ENCODE measurements at places on chromosomes 12 and 14.

GRCh38 chr12:27561535-27562350 is 37.7 kb downstream of the PPFIBP1 start:
- DNase-seq = no peak

GRCh38 chr12:121314431-121314830 is 17.9 kb upstream of the CAMKK2 start:
- DNase-seq = no peak

GRCh38 chr12:122830517-122831214 is 4.6 kb upstream of the HIP1R start:
- DNase-seq = no peak

GRCh38 chr12:116540622-116541152 is 18.5 kb upstream of the MAP1LC3B2 start:
- no peak for DNase-seq

DNA sequence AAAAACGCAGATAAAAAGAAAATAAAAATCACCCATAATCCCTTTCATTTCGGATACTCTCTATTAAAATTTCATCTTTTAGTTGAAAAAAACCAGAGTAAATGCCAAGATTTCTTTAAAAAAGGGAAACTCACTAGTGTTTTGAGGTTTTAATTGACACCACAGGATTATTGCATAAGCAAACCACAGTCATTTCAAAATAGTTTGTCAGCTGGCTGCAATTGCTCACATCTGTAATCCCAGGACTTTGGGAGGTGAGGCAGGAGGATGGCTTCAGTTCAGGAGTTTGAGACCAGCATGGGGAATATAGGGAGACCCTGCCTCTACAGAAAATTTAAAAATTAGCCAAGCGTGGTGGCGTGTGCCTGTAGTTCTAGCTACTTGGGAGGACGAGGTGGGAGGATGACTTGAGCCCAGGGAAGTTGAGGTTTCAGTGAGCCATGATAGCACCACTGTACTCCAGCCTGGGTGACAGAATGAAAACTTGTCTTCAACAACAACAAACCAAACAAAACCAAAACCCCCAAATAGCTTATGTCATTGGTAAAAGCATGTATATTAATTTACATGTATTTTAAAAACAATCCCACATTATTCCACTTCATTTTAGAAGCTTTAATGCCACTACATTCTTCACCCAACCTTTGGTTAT is 48.8 kb downstream of the SYNE2 start:
- DNase-seq = no peak

DNA sequence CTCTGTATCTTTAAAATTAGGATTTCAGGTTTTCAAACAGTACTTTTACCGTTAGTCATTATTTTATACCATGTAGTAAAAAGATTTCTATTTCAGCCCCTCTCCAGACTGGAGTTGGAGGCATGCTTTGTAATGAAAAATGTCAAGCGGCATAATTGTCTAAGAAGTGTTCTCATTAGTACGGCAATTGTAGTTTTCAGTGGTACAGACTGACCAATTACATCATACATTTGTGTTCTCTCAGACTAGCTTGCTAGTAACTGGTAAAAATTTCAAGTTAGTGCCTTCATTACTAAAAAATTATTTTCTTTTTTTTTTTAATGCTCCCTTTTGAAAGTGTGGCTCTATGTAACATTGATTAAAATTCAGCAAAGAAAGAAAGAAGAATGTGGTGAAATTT is 4.5 kb downstream of the USP30 start:
- DNase-seq = no peak

- no peak for DNase-seq
These were observed 1.2 kb upstream of the COX14 start for GRCh38 chr12:50110762-50111351.

DNA sequence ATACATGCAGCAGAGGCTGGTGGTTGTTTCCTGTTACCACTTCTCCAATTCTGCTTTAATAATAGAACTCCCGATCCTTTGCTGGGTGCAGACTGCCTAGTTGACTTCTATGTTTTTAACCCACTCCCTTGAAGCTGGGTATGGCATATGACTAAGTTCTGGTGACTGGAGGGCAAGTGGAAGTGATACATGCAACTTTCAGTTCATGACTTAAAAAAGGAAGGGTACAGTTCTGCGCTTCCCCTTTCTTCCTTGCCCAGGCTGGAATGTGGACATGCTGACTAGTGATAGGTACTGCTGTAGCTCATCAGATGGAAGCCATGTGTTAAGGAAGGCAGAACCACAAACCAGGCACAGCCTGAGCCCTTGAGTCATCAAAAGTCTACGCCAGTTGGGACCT is 2.4 kb upstream of the A2M start:
- DNase-seq = no peak

- no peak for DNase-seq
These were observed 170.6 kb downstream of the TMTC2 start for GRCh38 chr12:82857276-82857675.

DNA sequence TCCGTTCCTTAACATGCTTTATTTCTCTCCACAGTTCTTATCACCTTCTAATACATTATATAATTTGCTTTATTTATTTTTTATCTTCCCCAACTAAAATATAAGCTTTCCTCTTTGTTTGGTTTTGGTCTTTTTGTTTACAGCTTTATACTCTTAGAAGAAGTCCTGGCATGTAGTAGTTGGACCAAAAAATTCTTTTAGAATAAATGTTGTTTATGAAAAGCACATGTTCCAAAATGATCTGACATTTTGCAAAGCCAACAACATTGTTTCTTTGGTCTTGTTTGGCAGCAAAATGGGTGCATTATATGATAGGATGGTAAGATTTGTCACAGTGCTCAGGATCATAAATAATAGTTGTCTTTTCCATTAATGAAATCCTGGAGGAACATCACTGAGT is 312.5 kb downstream of the LRIG3 start:
- DNase-seq = no peak

DNA sequence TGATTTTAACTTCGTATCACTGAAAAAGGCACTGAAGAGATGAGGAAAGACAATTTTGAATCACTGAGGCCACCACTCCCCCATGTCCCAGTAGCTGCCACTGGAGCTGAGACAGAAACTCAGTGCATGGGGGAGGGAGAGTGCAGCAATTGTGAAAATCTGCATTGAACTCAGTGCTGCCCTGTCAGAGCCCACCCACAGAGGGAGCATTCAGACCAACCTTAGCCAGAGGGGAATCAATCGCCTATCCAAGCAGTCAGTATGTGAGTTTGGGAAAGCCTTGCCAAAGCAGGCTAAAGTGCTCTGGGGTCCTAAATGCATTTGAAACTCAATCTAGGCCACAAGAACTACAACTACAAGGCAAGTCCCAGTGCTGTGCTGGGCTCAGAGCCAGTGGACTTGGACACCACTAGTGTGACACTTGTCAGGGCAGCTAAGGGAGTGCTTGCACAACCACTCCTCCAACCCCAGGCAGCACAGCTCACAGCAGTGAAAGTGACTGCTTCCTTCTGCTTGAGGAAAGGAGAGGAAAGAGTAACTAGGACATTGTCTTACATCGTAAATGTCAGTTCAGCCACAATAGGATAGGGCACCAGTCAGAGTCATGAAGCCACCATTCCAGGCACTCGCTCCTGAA is 13.3 kb downstream of the RNASE3 start:
- DNase-seq = no peak

GRCh38 chr12:107130830-107131611 is 37.7 kb upstream of the CRY1 start:
- DNase-seq = no peak

DNA sequence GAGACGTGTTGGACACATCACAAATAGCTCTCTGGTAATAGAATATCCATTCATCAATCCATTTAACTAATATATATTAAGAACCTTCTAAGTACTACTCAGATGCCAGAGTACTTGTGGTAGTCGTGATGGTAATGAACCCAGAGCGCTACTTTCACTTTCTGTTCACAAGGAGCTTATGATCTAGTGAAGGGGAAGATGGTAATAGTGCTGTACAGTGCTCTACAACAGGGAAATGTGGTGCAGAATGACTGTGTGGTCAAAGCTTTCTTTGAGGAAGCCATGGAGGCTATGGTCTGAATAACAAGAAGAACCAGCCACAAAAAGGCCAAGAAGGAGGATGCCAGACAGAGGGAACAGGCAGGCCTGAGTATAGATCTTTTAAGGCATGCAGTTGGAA is 212.0 kb downstream of the PTPRO start:
- DNase-seq = no peak

- DNase-seq = no peak
These were observed 85.3 kb downstream of the DPF3 start for GRCh38 chr14:72808564-72808963.

DNA sequence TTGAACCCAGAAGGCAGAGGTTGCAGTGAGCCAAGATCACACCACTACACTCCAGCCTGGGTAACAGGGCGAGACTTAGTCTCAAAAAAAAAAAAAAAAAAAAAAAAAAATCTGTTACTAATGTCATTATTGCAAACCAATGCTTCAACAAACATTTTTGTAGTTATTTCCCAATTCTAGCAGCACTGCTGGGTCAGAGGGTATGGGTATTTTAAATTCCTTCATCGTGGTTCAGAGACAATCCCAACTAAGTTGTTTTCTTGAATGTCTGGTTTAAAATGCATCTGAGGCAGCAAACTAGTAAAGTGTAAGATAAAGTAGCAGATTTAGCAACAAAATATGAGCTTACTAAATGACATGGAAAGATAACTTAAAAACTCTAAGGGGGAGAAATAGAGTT is 65.6 kb downstream of the FERMT2 start:
- no peak for DNase-seq

GRCh38 chr12:41981013-41981412 is 163.7 kb downstream of the GXYLT1 start:
- no peak for DNase-seq

- DNase-seq = no peak
These were observed at the start of gene NFATC4 for GRCh38 chr14:24367514-24368211. TSS of gene NFATC4 (plus strand) at chr14:24368184. CDS start at chr14:24368341, 157 bp downstream.

- DNase-seq = no peak
These were observed 113.3 kb downstream of the FOXN3 start for GRCh38 chr14:89303456-89304435.

- no peak for DNase-seq
These were observed 67.4 kb downstream of the PPP2R5E start for GRCh38 chr14:63475761-63476160.

DNA sequence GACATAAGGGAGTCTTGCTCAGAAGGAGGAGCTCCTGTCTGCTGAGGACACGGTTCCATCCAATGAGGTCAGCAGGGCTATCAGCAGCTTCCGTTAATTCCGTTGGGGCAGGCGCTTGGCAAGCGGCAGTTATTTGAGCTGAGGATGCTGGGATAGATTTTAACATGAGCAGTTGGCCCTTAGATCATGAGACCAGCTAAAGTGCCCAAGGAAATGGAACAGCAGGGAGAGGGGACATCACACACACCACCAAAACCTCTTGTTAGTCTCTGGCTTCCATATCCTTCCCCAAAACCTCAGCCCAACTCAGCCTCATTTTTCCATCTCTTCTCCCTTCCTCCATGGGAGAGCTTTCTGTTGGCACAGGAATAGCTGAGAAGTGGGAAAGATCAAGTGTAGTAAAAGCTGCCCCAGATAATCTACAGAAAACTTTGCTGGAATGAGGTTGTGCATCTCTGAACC is 138.7 kb upstream of the PZP start:
- no peak for DNase-seq

GRCh38 chr12:69254046-69254445 is 14.7 kb downstream of the CPSF6 start:
- no peak for DNase-seq
